Stimulated activated CD4-positive, alpha-beta T cell treated with anti-CD3 and anti-CD28 coated beads, Interleukin-4, amount 100 ng/mL, for 4 hours (primary cell): ENCODE measurements at places on chromosomes 1 and 21.

DNA sequence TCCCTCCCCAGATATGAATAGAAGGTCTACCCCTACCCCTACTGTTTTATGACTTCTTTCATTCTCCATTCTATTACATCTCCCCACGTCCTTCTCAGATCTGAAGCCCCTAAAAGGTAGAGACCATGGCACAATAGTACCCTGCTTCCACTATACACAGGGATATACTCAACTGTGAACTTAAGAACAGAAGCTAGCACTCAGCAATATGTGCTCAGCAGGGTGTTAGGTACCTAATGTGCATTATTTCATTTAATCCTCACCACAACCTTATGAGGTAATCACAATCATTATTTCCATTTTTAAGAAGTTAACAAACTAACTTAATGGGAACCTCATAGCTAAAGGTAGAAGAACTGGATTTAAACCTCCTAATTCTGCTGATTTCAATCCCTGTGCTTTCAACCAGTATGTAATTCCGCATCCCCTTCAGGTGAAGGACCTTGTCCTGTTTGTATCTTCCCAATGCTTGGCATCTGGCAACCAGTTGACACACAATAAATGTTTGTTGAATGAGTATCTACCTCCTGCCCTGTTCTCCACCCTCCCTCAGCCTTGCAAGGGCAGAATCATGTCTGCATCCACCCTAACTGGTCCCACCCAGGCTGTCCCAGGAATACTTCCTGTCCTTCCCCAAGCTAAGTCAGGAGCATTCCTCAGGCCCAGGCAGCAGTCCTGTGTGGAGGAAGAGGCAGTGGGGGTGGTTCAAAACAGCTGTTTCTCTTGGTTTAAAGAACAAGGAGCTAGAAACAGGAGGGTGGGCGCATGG, 6.5 kb downstream of the DENND2D start:
- no peak for DNase-seq

DNA sequence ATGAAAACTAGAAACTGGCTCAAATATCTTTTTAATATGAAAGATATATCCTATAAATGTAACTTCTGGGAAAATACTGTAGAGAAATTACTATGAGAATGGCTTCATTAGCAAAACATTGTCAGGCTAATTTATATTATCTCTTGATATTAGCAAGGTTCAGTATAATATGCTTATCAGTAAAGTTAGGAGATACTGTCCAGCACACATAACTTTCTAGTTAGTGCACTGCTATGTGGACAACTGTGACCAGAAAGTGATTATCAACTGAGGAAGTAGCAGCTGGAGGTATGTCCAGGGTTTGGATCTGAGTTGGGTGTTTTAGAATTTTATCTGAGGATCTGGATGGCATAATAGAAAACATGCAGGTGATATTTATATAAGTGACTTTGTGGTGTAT, 7.5 kb downstream of the LRRC8C start:
- no peak for DNase-seq

- DNase-seq, result no peak
These were observed 17.5 kb upstream of the KIF21B start for GRCh38 chr1:201041011-201041410.

- DNase-seq, result no peak
These were observed 6.5 kb upstream of the TFF2 start for GRCh38 chr21:42357307-42357706.

GRCh38 chr1:218058730-218059129, 226.4 kb upstream of the RRP15 start:
- no peak for DNase-seq

DNA sequence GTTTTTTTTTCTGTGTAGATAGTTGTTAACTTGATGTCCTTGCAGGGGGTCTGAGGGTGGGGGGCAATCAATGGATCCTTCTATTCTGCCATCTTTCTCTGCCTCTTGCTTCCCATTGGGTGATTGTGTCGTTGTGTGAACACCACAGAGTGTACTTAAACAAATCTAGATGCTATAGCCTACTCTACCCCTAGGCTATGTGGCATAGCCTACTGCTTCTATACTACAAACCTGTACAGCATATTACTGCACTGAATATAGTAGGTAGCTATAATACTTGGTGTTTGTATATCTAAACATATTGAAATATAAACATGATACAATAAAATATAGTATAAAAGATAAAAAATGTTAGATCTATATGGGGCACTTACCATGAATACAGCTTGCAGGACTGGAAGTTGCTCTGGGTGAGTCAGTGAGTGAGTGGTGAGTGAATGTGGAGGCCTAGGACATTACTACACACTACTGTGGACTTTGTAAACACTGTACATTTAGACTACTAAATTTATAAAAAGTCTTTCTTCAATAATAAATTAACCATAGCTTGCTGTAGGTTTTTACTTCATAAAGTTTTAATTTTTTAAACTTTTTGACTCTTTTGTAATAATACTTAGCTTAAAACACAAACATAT, 105.4 kb downstream of the CENPF start:
- DNase-seq, result no peak

DNA sequence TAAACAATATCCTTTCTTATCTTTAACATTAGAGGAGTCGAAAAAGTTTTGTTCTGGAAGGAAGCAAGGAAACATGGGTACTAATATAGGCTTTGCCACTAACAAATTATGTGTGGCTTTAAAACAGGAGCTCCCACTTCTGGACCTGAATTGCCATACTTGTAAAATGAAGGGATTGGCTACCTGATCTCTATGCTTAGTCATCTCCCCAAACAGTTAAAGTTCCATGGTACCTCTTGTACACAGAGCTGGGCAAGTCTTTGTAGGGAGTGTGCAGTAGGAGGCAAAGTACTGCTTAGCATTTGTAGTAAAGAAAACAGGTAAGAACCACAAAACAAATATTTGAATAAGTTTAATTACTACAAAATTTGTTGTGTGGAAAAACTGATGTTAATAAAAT, 81.3 kb downstream of the MAST2 start:
- DNase-seq, result no peak

- DNase-seq, result no peak
These were observed 5.4 kb downstream of the TNN start for GRCh38 chr1:175073061-175073460.

DNA sequence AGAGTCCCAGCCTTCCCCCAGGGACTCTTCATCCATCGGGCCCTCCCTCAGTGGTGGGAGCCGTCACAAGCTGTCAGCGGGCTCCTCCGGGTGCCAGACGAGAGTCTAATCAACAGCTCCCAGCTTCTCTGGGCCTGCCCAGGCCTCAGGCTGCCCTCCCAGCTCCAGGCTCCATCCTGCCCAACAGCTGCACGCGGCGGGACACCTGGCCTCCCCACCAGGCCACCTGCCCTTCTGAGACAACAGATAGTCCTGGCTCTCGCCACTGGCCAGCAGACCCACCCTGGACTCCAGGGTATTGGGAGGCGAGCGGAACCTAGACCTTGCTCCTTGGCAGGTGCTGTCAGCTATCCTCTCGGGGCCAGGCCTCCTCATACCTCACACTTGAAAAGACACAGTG, 3.1 kb downstream of the WNT4 start:
- no peak for DNase-seq

DNA sequence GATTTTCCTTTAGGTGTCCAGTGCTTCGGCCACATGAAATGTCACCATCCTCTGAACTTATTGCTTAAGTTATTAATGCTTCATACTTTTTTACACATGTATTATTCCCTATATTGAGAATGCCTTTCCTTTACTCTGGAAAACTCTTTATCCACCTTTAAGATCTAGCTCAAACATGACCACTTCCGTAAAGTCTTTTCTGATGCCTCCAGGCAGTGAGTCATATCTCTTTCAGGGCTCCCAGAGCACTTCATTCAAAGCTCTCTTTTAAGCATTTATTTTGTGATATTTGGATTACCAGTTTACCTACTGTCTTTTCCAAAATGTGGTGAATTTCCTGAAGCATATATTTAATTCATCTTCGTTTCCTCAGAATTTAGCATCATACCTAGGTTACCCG, 178.9 kb downstream of the HS2ST1 start:
- DNase-seq, result no peak
